ENCODE measurements at places on chromosomes 6 and 20.
A peak's percentile ranks its signal among the peaks of the same experiment; 100 is the strongest.

DNA sequence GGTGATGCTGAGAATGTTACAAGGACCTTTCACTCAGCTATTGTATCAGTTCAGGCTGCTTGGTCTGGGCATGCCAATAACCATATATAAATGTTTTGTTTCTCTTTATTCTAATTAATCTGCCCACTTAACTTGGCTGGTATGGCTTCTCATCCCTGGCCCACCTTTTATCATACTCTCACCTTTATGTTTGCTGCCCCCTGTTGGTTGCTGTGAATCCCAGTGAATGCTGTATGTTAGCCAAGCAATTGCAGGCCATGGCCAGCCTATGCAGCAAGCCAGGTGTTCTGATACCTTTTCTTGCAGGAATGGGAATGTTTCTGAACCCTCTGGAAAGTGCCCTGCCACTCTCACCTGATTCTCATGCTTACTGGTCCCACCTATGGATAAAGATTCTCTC, 54.6 kb downstream of the PCSK2 start:
- no peak overlapping the region for H3K4me3 ChIP-seq
- no peaks in the 10 kb centered on the region for H3K4me1 ChIP-seq
- no peaks in the 10 kb centered on the region for H3K27me3 ChIP-seq
- H3K27ac ChIP-seq = no peak overlapping the region

GRCh38 chr6:13454286-13455221, 32.8 kb downstream of the GFOD1 start:
- H3K27ac ChIP-seq = no peak overlapping the region
- H3K4me1 ChIP-seq = peaks cover 39% of the 10 kb centered on the region
- no peak overlapping the region for H3K4me3 ChIP-seq
- H3K36me3 ChIP-seq = no peaks in the 10 kb centered on the region
- no peaks in the 10 kb centered on the region for H3K27me3 ChIP-seq

GRCh38 chr20:45987108-45987780, 15.2 kb upstream of the ZNF335 start:
- H3K27ac ChIP-seq = no peak overlapping the region
- H3K36me3 ChIP-seq = no peaks in the 10 kb centered on the region
- H3K27me3 ChIP-seq = peaks cover 6% of the 10 kb centered on the region
- DNase-seq = no peak
- no peaks in the 10 kb centered on the region for H3K4me1 ChIP-seq

GRCh38 chr20:46690219-46691106, 1.2 kb upstream of the TP53RK start:
- H3K27ac ChIP-seq = peak overlapping the region; percentile 82
- DNase-seq = peak; percentile 28
- peak overlapping the region; percentile 92 for H3K4me3 ChIP-seq
- H3K27me3 ChIP-seq = no peaks in the 10 kb centered on the region

GRCh38 chr6:105488516-105489215, 85.8 kb upstream of the PREP start:
- no peak overlapping the region for H3K27ac ChIP-seq
- no peak for DNase-seq
- H3K4me3 ChIP-seq = no peak overlapping the region

DNA sequence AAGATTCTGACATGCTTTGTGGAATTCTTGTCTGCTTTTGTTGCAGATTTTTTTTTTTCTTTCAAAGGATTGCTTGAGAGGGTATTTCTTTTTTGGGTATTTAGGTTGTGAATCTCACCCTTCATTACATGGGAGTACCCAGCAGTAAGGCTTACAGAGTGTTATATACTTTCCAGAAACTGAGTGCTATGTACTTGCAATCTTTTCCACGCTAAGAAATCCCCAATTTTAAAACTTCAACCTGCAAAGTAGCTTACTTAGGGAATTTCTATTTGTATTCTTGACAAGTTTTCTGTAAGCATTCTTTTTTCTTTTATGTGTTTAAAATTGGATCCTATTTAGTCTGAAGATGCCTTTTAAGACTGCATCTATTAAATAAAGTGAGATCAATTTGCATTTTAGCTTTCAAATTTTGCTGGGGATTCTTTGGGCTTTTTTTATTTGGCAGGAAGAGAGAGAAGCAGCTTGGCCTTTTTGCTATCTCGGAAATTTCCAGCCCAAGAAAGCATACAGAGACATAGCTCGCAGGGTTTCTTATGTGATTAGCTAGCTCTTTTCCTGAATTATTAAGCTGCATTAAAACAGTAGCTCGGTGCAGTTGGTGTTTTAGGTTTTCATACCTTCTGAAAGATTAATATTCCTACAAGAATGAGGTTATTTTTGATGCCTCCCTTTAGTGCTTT, 42.6 kb downstream of the KCNS1 start:
- H3K27me3 ChIP-seq = no peaks in the 10 kb centered on the region
- no peak for DNase-seq
- H3K4me3 ChIP-seq = no peak overlapping the region
- peaks cover 32% of the 10 kb centered on the region for H3K4me1 ChIP-seq

- no peak for DNase-seq
- H3K27me3 ChIP-seq = no peaks in the 10 kb centered on the region
- H3K4me3 ChIP-seq = no peak overlapping the region
- no peaks in the 10 kb centered on the region for H3K4me1 ChIP-seq
Measured at GRCh38 chr6:71979911-71980310, 93.6 kb downstream of the RIMS1 start.

GRCh38 chr20:16488616-16489015, 84.6 kb downstream of the KIF16B start:
- H3K36me3 ChIP-seq = no peaks in the 10 kb centered on the region
- H3K27ac ChIP-seq = no peak overlapping the region
- no peak for DNase-seq
- H3K4me3 ChIP-seq = no peak overlapping the region
- peaks cover 4% of the 10 kb centered on the region for H3K4me1 ChIP-seq
- no peaks in the 10 kb centered on the region for H3K27me3 ChIP-seq

- no peaks in the 10 kb centered on the region for H3K36me3 ChIP-seq
- no peaks in the 10 kb centered on the region for H3K27me3 ChIP-seq
- H3K4me1 ChIP-seq = peaks cover 5% of the 10 kb centered on the region
- no peak overlapping the region for H3K27ac ChIP-seq
- no peak overlapping the region for H3K4me3 ChIP-seq
Measured at GRCh38 chr20:8782804-8783203, 286.1 kb upstream of the PLCB4 start.

- no peaks in the 10 kb centered on the region for H3K27me3 ChIP-seq
- no peak overlapping the region for H3K27ac ChIP-seq
- peaks cover 4% of the 10 kb centered on the region for H3K4me1 ChIP-seq
Measured at GRCh38 chr6:121573481-121573880, 138.0 kb downstream of the GJA1 start.

GRCh38 chr6:137900815-137901214, 33.8 kb downstream of the TNFAIP3 start:
- no peaks in the 10 kb centered on the region for H3K27me3 ChIP-seq
- DNase-seq = peak; percentile 42
- H3K36me3 ChIP-seq = no peaks in the 10 kb centered on the region

GRCh38 chr20:55614220-55614757, 391.0 kb downstream of the CBLN4 start:
- H3K27ac ChIP-seq = no peak overlapping the region
- H3K4me3 ChIP-seq = no peak overlapping the region
- no peak for DNase-seq
- no peaks in the 10 kb centered on the region for H3K36me3 ChIP-seq
- no peaks in the 10 kb centered on the region for H3K27me3 ChIP-seq

- no peak overlapping the region for H3K27ac ChIP-seq
Measured at GRCh38 chr20:49858076-49858585, 45.5 kb downstream of the SLC9A8 start.

DNA sequence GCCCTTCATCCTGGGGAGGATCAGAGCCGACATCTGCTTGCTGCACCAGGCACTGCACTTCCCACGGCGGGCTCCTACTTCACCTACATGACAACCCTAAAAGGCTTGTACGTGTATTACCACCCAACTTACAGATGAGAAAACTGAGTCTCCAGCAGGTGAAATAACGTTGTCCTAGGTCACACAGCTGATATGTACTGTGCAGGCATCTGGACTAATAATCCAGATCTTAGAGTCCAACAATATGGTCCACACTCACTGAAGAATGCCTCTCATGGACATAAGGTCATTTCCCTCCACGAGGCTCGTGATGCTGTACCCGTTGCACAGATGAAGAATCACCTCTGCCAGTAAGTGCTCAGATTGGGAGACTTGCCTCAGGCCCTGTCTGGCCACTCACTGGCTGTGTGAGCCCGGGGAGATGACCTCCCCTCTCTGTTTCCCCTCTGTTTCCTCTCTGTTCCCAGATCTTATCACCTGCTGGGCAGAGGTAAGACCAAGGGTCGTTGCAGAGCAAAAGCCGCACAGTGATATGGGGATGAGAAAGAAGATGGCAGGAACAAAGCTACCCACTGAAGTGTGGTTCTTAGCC, 32.1 kb downstream of the TGM2 start:
- peaks cover 27% of the 10 kb centered on the region for H3K4me1 ChIP-seq
- DNase-seq = no peak
- no peak overlapping the region for H3K4me3 ChIP-seq
- no peaks in the 10 kb centered on the region for H3K27me3 ChIP-seq
- peaks cover 18% of the 10 kb centered on the region for H3K36me3 ChIP-seq

DNA sequence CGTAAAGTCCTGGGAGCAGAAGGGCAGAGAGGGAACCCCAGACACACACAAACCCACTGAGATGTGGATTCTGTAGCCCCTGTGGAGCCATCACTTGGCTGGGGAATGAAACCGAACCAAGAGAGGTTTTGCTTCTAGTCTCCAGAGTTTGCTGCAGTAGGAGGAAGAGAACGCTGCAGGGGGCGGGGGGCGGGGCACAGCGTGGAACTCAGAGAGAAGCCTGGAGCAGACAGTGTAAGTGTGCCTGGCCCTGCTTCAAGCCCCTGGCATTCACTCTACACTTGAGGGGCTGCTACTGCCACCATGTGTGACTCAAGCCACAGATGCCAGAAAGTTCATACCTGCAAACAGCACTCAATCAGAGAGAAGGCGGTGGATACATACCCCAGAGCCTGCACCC, 18.9 kb downstream of the GABRR1 start:
- H3K4me1 ChIP-seq = no peaks in the 10 kb centered on the region
- H3K27me3 ChIP-seq = no peaks in the 10 kb centered on the region
- DNase-seq = no peak
- no peak overlapping the region for H3K27ac ChIP-seq
- H3K4me3 ChIP-seq = no peak overlapping the region
- H3K36me3 ChIP-seq = no peaks in the 10 kb centered on the region

DNA sequence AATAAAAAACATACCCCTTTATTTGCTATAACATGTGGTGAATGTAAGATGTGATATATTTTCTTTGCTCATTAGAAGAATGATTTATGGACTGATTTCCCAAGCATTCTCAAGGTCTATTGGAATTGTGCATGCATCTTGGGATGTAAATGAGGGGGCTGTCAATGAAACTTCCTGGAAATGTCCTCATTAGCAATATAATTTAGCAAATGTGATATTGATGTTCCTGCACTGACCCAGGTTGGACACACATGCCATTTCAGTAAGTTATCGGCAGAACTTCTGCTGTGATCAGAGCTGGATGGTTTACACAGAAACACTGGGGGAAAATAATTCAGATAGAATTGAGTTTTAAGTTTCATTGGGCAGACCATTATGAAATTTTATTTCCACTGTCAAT, 99.9 kb downstream of the ELOVL4 start:
- H3K27me3 ChIP-seq = no peaks in the 10 kb centered on the region
- H3K27ac ChIP-seq = no peak overlapping the region
- H3K4me3 ChIP-seq = no peak overlapping the region
- no peaks in the 10 kb centered on the region for H3K4me1 ChIP-seq
- DNase-seq = no peak
- no peaks in the 10 kb centered on the region for H3K36me3 ChIP-seq

DNA sequence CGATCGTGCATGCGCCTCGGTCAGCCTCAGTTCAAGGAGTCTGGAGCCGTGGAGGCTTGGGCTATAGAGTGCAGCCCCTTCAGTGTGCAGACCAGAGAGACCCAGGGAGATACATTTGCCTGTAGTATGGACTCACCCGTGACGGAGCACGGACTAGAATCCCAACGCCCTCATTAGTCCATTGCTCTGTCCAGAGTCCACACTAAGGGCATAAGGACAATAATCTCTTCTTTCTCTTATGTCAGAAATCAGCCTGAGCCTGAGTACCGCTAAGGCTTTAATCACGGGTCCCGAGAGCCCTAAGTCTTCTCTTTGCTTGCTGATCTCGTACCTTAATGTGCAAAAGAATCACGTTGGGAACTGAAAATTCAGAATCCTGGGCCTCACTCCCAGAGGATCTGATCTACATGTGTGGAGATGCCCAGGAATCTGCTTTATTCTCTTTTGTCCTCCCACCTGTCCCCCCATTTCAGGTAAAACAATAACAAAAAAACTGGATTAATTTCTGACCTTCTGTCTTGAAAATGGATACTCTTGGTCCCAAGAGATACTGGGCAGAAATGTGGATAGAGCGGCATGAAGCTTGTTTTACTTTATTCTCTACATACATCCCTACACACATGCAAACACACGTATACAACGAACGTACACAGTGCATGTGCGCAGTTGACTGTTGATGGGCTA, 671 bp downstream of the BPHL start:
- no peaks in the 10 kb centered on the region for H3K27me3 ChIP-seq
- peak; percentile 31 for DNase-seq
- H3K4me3 ChIP-seq = peak overlapping the region; percentile 95
- peak overlapping the region; percentile 95 for H3K27ac ChIP-seq
- peaks cover 14% of the 10 kb centered on the region for H3K4me1 ChIP-seq
- no peaks in the 10 kb centered on the region for H3K36me3 ChIP-seq

DNA sequence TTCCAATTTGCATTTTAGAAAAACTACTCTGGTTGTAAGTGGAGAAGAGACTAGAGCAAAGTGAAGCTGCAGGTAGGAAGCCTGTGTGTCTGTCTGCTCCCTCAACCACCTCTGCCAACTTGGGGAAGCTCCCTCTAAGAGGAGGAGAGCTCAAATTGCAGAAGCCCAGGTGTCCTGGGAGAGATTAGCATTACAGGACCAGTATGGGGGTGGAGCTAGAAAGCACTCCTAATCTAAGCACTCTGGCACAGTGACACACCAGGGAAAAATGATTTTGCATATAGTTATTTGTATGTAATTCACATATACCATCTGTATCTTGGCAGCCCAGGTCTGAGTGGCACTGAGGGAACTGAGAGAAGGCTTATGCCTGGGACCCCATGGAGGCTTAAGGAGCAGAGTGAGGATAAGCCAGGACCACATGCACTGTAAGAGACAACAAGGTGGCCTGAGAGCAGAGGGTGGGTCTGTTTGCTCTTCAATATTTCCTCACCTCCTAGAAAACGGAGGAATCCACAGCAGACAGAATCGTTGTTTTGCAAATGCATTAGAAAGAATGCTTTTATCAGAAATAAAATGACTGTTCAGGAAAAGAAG, 13.6 kb downstream of the GSTA2 start:
- DNase-seq = no peak
- peaks cover 9% of the 10 kb centered on the region for H3K4me1 ChIP-seq
- no peaks in the 10 kb centered on the region for H3K27me3 ChIP-seq
- no peaks in the 10 kb centered on the region for H3K36me3 ChIP-seq
- no peak overlapping the region for H3K4me3 ChIP-seq

GRCh38 chr6:35188886-35189285, 24.9 kb upstream of the SCUBE3 start:
- no peak for DNase-seq
- H3K36me3 ChIP-seq = no peaks in the 10 kb centered on the region
- H3K4me3 ChIP-seq = no peak overlapping the region
- peaks cover 16% of the 10 kb centered on the region for H3K4me1 ChIP-seq
- no peaks in the 10 kb centered on the region for H3K27me3 ChIP-seq
- H3K27ac ChIP-seq = no peak overlapping the region

GRCh38 chr6:88704980-88705379, 258.4 kb downstream of the RNGTT start:
- H3K4me3 ChIP-seq = no peak overlapping the region
- H3K36me3 ChIP-seq = no peaks in the 10 kb centered on the region
- peak; percentile 40 for DNase-seq

- DNase-seq = no peak
- no peak overlapping the region for H3K27ac ChIP-seq
- H3K27me3 ChIP-seq = no peaks in the 10 kb centered on the region
- no peaks in the 10 kb centered on the region for H3K36me3 ChIP-seq
Measured at GRCh38 chr6:37575221-37575620, 75.5 kb upstream of the CCDC167 start.

Measured in astrocyte (in vitro differentiated cells and primary cell).